Spinal cord (tissue), 10 donors: ENCODE measurements at places on chromosomes 1 and 21. TPM values are rescaled to one million over a fixed set of nuclear protein-coding genes. Genes with fewer than 3 reads are reported as not detected.

ADAMTS5 gene
- total RNA-seq: 20.1 TPM

GCSAML gene
- total RNA-seq: 0.11 TPM

CFAP107 gene
- 0.69 TPM for total RNA-seq

NR1I3 gene
- not detected for total RNA-seq

UBXN11 gene
- total RNA-seq: 7.5 TPM

MFAP2 gene
- 168 TPM for total RNA-seq

NEGR1 gene
- total RNA-seq: 21.4 TPM

C1orf116 gene
- 0.11 TPM for total RNA-seq

FCRL5 gene
- not detected for total RNA-seq

COA7 gene
- 11.5 TPM for total RNA-seq

KCNJ6 gene
- 5.2 TPM for total RNA-seq

CLIC4 gene
- total RNA-seq: 245 TPM

AHCYL1 gene
- 64.4 TPM for total RNA-seq

AMY1A gene
- total RNA-seq: not detected

FAM43B gene
- 3.0 TPM for total RNA-seq
